ENCODE measurements at places on chromosomes 7 and 10.

GRCh38 chr7:52362521-52362920 lies 672.9 kb upstream of the POM121L12 start:
- no peak for DNase-seq

DNA sequence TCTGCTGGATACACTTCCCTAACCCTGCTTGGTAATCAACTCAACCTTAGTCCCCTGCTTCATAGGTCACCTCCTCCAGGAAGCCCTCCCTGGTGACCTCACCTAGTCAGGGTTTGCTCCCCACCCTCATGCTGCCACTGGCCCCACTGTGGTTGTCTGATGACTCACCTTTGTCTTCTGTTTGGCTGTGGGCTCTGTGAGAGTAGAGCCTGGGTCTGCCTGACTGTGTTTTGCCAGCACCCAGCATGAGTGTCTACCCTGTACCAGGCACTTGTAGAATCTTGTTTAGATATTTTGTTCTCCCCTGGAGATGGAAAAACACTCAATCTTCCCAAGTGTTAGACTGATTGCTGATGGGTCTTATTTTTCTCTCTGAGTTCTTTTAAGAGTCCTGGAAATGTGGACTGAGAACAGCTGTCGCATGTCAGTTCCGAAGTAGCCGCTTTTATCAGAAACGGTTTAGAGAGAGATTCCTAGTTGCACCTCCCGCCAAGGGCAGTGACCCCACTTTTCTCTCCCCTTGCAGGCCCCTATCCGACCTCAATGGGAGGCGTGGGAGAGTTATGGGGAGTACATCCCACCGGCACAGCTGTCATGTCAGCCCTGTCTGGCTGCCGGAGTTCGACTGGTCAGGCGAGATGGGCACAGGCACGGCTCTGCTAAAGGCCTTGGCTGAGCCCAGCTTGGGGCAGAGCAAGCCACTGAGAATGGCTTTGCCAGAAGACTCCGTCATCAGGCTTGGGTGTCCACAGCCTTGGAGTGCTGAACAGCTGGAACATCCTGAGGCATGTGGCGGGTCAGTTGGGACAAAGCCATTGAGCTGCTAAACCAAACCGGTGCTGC lies 134.3 kb downstream of the GRK5 start:
- DNase-seq = no peak

DNA sequence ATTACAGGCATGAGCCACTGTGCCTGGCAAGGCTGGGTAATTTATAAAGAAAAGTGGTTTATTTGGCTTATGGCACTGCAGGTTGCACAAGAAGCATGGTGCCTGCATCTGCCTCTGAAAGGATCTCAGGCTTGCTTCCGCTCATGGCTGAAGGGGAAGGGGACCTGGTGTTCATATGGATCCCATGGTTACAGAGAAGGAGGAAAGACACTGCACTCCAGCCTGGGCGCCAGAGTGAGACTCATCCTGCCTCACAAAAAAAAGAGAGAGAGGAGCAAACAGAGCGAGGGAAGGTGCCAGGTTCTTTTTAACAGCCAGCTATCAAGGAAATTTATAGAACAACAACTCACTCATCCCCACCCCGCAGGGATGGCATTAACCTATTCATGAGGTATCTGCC lies 36.2 kb downstream of the HIP1 start:
- no peak for DNase-seq

DNA sequence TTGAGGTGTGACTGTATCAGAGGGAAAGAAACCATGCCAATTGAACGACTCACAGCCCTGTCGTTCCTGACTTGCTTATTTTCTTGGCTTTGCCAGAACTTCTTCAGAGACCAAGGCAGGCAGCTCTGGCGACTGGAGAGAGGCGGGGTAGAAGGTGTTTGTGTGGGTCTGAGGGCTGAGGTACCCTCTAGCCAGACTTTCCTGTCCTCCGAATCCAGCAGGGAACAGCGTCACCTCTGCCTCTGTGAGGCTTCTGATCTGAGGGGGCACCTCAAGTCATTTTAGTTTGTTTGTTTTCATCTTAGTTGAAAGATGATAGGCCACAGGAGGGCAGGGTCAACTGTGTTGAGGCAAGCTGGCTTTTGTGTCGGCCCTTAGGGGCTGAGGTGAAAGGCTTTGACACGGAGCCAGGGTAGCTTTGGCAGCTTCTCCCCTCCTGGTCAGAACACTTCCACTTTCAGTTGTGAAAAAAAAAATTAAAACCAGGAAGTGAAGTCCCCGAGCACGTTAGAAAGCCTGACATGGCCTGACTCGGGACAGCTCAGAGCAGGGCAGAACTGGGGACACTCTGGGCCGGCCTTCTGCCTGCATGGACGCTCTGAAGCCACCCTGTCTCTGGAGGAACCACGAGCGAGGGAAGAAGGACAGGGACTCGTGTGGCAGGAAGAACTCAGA lies 1.9 kb downstream of the ACSL5 start:
- no peak for DNase-seq

GRCh38 chr10:8360814-8361509 lies 306.5 kb downstream of the GATA3 start:
- no peak for DNase-seq

DNA sequence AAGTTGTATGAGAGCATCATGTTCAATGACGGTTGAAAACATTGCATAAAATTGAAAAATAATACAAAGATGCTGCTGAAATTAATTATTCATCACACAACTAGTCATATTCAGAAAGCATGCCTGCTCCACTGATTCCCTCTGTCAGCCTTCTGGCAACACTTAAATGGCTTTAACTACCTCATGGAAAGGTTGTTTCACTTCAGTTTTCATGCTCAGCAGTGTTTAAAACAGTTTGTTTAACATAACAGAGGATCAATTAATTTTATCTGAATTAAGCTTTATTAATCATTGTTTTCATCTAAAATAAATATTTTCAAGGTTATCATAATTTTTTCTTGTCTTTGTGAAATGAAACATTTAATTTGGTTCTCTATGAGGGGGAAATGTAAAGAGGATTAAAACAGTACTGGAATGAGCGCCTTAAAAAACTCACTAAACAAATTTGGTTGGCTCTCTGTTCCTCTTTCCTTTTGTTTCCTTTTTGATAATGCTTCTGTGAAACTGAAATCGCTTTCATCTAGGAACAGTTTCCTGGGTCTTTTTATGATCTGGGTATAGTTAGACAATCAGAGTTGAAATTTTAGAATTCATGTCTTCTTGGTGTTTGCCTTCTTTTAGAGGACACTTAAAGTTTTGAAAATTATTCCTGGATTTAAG lies 427.4 kb downstream of the SH2D4B start:
- no peak for DNase-seq

- no peak for DNase-seq
Measured at GRCh38 chr7:2937701-2938513, 93.8 kb upstream of the GNA12 start.

GRCh38 chr10:119209736-119210355 lies 2.5 kb downstream of the GRK5 start:
- no peak for DNase-seq

GRCh38 chr7:36957620-36958019 lies 233.3 kb upstream of the AOAH start:
- DNase-seq = no peak

GRCh38 chr10:93126483-93127052 lies 52.9 kb downstream of the CYP26A1 start:
- no peak for DNase-seq

- no peak for DNase-seq
Measured at GRCh38 chr10:28995497-28995896, 293.4 kb upstream of the LYZL1 start.

GRCh38 chr7:35819954-35820703 lies 19.3 kb downstream of the SEPTIN7 start:
- DNase-seq = no peak

- no peak for DNase-seq
Measured at GRCh38 chr10:84172467-84173356, 889 bp upstream of the GPR15LG start.

GRCh38 chr7:144937199-144937598 lies 101.3 kb upstream of the TPK1 start:
- no peak for DNase-seq

GRCh38 chr10:132611026-132611910 lies 73.7 kb downstream of the INPP5A start:
- DNase-seq = no peak
